ENCODE measurements at places on chromosomes 2 and 18. TPM values are rescaled to one million over a fixed set of nuclear protein-coding genes. Genes with fewer than 3 reads are reported as not detected.

Gene TMEM37
- total RNA-seq = 0.37 TPM

Gene GPR45
- total RNA-seq = not detected

Gene HOXD11
- not detected for total RNA-seq

Gene ANO7
- total RNA-seq = 1.5 TPM

Gene GALR1
- not detected for total RNA-seq

Gene NUP35
- 19.6 TPM for total RNA-seq

Gene CFAP65
- total RNA-seq = not detected

Gene LINC00305
- total RNA-seq = not detected

Gene QPCT
- total RNA-seq = 1.9 TPM

Gene GAD1
- total RNA-seq = not detected

- H3K4me1 ChIP-seq = peaks cover 52% of the 10 kb centered on the region
- no peaks in the 10 kb centered on the region for H3K27me3 ChIP-seq
- no peak for DNase-seq
- H3K27ac ChIP-seq = peak overlapping the region; percentile 54
These were observed 98.1 kb downstream of the ZEB2 start for GRCh38 chr2:144421606-144422510.

GRCh38 chr2:29082804-29083495 lies 8.6 kb upstream of the PCARE start:
- no peak overlapping the region for H3K4me3 ChIP-seq
- no peak overlapping the region for H3K27ac ChIP-seq
- no peaks in the 10 kb centered on the region for H3K36me3 ChIP-seq
- peaks cover 9% of the 10 kb centered on the region for H3K27me3 ChIP-seq
- H3K4me1 ChIP-seq = peaks cover 4% of the 10 kb centered on the region

GRCh38 chr18:50607378-50607926 lies 47.6 kb downstream of the MAPK4 start:
- no peaks in the 10 kb centered on the region for H3K4me1 ChIP-seq
- H3K4me3 ChIP-seq = no peak overlapping the region
- H3K36me3 ChIP-seq = no peaks in the 10 kb centered on the region
- H3K27ac ChIP-seq = no peak overlapping the region
- DNase-seq = no peak
- peaks cover 5% of the 10 kb centered on the region for H3K27me3 ChIP-seq

DNA sequence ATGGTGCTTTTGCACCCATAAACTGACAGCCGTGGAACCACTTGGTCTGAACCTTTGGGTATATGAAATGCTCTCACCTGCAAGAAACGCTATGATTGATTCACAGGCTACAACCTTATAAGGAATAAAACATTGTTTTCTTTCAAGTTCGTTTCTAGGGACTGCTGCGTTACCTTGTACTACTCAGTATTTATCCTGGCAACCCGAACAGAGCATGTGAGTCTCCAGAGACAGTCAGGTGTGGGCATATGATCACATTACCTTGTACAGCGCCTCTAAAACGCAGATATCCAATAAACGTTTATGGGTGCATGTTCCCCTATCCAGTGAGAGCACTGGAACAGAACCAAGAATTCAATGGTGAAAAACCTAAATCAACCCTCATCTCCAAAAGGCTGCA lies 1.7 kb downstream of the CCBE1 start:
- peaks cover 62% of the 10 kb centered on the region for H3K27me3 ChIP-seq
- no peak overlapping the region for H3K27ac ChIP-seq
- peaks cover 12% of the 10 kb centered on the region for H3K4me1 ChIP-seq
- H3K4me3 ChIP-seq = no peak overlapping the region
- no peaks in the 10 kb centered on the region for H3K36me3 ChIP-seq

DNA sequence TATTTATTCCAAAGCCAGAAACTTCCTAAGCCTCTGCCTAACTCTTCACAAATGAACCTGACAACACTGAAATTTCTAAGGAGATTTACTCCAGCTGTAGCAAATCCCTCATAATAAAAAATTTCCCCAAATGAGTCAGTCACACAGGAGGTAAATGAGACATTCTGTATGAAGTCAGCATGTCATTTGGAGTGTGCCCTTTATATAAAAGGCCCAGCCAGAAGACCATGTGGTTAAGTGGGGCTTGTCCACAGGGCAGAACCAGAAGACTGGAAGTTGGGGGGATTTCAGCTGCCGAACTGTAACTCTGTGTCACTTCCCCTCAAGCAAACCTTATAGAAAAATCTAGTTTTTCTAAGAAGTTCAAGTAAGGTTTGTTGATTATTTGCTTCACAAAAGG lies 30.2 kb downstream of the NRP2 start:
- H3K4me3 ChIP-seq = peak overlapping the region; percentile 28
- no peak for DNase-seq
- H3K27ac ChIP-seq = peak overlapping the region; percentile 74

GRCh38 chr2:145029873-145030272 lies 510.0 kb upstream of the ZEB2 start:
- H3K36me3 ChIP-seq = no peaks in the 10 kb centered on the region
- no peak overlapping the region for H3K4me3 ChIP-seq
- H3K4me1 ChIP-seq = no peaks in the 10 kb centered on the region
- DNase-seq = no peak
- H3K27ac ChIP-seq = no peak overlapping the region
- no peaks in the 10 kb centered on the region for H3K27me3 ChIP-seq

DNA sequence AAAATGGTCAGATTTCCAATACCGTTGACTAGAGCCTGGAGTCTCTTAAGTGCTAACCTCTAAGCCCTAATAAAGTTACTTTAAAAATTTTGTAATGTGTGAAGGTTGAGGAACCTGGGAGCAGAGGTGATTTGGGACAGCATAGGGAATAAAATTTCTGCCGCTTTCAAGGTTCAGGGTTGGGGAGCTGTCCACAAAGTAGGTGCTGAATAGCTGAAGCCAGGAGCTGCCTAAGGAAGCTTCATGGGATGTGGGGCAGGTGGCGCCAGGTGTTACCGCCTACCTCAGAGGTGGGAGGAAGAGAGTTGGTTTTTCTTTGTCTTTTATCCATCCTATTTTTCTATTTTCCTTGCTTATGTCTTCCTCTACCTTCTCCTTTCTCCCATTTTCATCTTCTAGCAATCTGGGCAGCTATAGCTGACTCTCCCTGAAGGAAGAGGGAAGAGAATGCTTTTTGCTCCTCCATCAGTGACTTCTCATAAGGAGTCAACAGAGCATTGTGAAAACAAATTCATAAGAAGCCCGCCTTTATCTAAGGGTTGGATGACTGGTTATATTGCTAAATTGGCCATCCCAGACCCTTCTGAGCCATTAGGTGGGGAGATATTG lies 178.7 kb downstream of the CLIP4 start:
- no peak for DNase-seq
- peaks cover 21% of the 10 kb centered on the region for H3K27me3 ChIP-seq
- no peaks in the 10 kb centered on the region for H3K4me1 ChIP-seq
- H3K27ac ChIP-seq = no peak overlapping the region
- no peak overlapping the region for H3K4me3 ChIP-seq

- no peak overlapping the region for H3K27ac ChIP-seq
- no peaks in the 10 kb centered on the region for H3K36me3 ChIP-seq
These were observed 122.6 kb upstream of the PPP1CB start for GRCh38 chr2:28628987-28629386.

DNA sequence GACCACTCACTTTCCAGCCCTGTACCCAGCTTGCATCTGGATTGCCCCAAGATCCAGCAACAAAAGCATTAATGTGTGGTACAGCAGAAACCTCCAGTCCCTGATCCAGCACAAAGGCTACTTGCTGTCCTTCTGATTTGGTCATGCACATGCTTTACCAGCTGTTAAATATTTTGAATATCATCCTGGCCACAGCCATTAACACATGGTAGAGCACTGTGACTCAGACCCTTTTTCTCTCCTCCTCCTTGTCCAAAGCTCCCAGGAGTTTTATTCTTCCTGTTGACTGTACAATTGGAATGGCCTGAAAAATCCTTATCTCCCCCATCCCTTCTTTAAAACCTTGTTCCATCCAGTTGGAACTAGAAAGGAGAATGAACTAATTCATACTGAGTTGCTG lies 419.7 kb upstream of the TNP1 start:
- H3K36me3 ChIP-seq = no peaks in the 10 kb centered on the region
- H3K4me3 ChIP-seq = no peak overlapping the region
- H3K4me1 ChIP-seq = no peaks in the 10 kb centered on the region
- peaks cover 11% of the 10 kb centered on the region for H3K27me3 ChIP-seq
- DNase-seq = no peak

GRCh38 chr2:73918856-73919255 lies 7.8 kb upstream of the DGUOK start:
- H3K4me1 ChIP-seq = peaks cover 9% of the 10 kb centered on the region
- DNase-seq = no peak
- no peak overlapping the region for H3K4me3 ChIP-seq
- no peaks in the 10 kb centered on the region for H3K36me3 ChIP-seq

GRCh38 chr18:62324917-62325805 lies at the start of gene TNFRSF11A:
TSS of gene TNFRSF11A (plus strand) at chr18:62325310. CDS start at chr18:62325353, 43 bp downstream.
- H3K36me3 ChIP-seq = no peaks in the 10 kb centered on the region
- peaks cover 50% of the 10 kb centered on the region for H3K27me3 ChIP-seq
- peak within 1 kb of the TSS; percentile 76 for H3K4me3 ChIP-seq
- DNase-seq = peak; percentile 61

GRCh38 chr18:50937183-50937582 lies 30.7 kb upstream of the ELAC1 start:
- no peak overlapping the region for H3K4me3 ChIP-seq
- H3K4me1 ChIP-seq = peaks cover 6% of the 10 kb centered on the region
- no peak for DNase-seq
- no peaks in the 10 kb centered on the region for H3K27me3 ChIP-seq
- no peak overlapping the region for H3K27ac ChIP-seq
- H3K36me3 ChIP-seq = peaks cover 63% of the 10 kb centered on the region

GRCh38 chr18:55064760-55065159 lies 105.5 kb upstream of the CCDC68 start:
- no peaks in the 10 kb centered on the region for H3K36me3 ChIP-seq
- H3K4me1 ChIP-seq = peaks cover 45% of the 10 kb centered on the region
- DNase-seq = no peak
- peak overlapping the region; percentile 39 for H3K4me3 ChIP-seq

GRCh38 chr2:136917411-136917881 lies 152.1 kb downstream of the THSD7B start:
- DNase-seq = no peak
- no peaks in the 10 kb centered on the region for H3K27me3 ChIP-seq
- no peak overlapping the region for H3K4me3 ChIP-seq
- H3K4me1 ChIP-seq = no peaks in the 10 kb centered on the region

DNA sequence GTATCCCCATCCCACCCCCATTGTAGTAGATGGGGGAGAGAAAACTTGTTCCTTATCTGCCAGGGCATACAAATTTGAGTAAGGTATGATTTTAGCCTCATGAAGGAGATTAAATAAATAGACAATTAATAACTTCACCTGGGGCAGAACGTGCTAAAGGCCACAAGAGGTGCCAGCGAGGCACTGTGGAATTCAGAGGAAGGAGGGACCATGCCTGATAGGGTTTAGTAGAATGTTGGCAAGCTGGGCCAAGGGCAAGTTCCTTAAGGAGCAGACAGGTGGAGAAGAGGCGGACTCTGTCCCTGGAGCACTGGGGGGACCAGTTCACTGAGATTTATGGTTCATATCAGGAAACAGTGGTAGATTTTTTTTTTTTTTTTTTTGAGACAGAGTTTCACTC lies 22.5 kb downstream of the STAMBP start:
- peaks cover 3% of the 10 kb centered on the region for H3K4me1 ChIP-seq
- DNase-seq = no peak
- no peaks in the 10 kb centered on the region for H3K27me3 ChIP-seq

- peaks cover 7% of the 10 kb centered on the region for H3K27me3 ChIP-seq
- no peak overlapping the region for H3K27ac ChIP-seq
- DNase-seq = no peak
- H3K36me3 ChIP-seq = no peaks in the 10 kb centered on the region
These were observed 58.1 kb downstream of the MAP3K19 start for GRCh38 chr2:134988994-134989605.

DNA sequence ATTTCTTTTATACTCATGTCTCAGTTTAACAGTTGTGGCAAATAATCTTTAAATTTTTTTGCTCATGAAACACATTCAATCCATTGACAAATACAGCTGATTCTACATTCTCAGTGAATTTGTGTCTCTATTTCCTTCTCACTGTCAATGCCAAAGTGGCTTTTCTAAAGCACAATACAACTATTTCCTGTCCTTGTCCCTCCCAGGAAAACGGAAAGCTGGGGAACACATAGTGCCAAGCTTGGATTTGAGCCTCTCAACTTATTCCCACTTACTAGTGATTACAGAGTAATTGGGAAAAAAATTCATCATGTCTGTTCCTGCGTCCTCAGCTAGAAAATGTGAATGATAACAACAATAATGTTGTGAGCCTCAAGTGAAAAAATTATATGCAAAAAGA lies 899.7 kb upstream of the CDH2 start:
- H3K36me3 ChIP-seq = no peaks in the 10 kb centered on the region
- no peak overlapping the region for H3K4me3 ChIP-seq
- no peak overlapping the region for H3K27ac ChIP-seq
- H3K27me3 ChIP-seq = no peaks in the 10 kb centered on the region
- H3K4me1 ChIP-seq = no peaks in the 10 kb centered on the region

GRCh38 chr18:75003039-75003438 lies 205.9 kb downstream of the PTGR3 start:
- no peaks in the 10 kb centered on the region for H3K27me3 ChIP-seq
- no peak overlapping the region for H3K27ac ChIP-seq
- H3K36me3 ChIP-seq = peaks cover 15% of the 10 kb centered on the region
- no peaks in the 10 kb centered on the region for H3K4me1 ChIP-seq
- DNase-seq = no peak

- peak overlapping the region; percentile 10 for H3K27ac ChIP-seq
- H3K27me3 ChIP-seq = peaks cover 6% of the 10 kb centered on the region
- H3K36me3 ChIP-seq = no peaks in the 10 kb centered on the region
- peak overlapping the region; percentile 3 for H3K4me3 ChIP-seq
- DNase-seq = no peak
These were observed 29.9 kb upstream of the GPR155 start for GRCh38 chr2:174516501-174517378.

All from activated B cell treated with CpG ODN at 0.5 μM for 24 hours (primary cell).